ENCODE measurements at places on chromosomes 4 and X.

DNA sequence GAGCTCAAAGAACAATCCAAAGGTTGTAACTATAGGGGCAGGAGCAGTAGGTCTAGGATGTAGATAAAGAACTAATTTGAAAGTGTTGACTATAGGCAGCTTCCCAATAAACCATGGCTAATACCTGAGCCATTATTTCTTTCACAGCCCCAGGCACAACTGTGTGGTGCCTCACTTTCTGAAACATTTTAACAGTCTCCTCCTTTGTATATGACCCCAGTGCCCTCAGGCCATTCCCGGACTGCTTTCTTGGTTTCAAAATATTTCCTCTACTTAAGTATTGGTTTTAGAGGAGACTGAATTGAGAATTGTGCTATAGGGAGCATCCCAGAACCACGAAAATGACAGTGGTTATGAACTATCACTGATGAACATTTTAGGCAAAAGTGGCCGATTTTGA lies 728.7 kb downstream of the IL1RAPL1 start:
- DNase-seq: no peak

- DNase-seq: no peak
Observed at GRCh38 chr4:182277377-182277776, 34.2 kb downstream of the TENM3 start.

GRCh38 chrX:1507511-1508463 lies 29.2 kb downstream of the P2RY8 start:
- DNase-seq: no peak

DNA sequence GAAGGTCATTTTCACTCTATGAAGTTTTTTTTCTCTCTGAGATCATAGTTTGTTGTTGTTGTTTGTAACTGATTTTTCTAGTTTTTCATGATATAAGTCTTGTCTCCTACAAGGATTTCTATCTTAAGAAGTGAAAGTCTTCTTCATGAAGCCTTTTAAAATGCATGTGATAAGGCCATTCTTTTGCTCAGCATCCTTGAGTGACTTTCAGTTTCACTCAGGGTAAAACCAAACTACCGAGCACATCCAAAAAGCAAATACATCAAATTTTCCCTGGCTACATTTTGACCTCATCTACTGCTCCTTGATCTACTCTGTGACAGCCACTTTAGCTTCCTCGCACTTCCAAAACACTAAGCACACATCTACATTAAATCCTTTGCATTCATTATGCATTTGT lies 580.7 kb downstream of the KCTD8 start:
- no peak for DNase-seq

DNA sequence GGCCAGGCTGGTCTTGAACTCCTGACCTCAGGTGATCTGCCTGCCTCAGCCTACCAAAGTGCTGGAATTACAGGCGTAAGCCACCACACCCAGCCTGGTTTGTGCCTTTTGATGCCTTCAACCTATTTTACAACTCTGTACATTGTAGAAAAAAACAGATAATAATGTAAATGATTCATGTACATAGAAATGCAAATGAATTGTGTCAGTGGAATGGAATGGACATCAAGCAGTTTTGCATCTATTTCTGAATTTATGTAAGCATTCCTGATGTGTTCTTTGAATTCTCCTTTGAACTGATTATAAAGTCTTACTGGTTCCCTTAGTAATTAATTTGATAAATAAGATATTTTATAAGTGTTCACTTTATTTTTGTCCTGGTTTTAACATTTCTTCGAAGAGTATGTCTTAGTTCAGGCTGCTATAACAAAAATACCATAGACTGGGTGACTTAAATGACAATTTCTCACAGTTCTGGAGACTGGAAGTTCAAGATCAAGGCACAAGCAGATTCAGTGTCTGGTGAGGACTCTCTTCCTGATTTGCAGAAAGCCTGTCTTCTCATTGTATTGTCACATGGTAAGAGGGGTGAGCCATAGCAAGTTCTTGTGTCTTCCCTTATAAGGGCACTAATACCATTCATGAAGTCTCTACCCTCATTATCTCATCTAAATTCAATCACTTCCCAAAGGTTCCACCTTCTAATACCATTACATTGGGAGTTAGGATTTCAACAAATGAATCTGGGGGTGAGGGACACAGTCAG lies 162.2 kb upstream of the S100G start:
- DNase-seq: no peak
